ENCODE measurements at places on chromosomes 7 and 10.

DNA sequence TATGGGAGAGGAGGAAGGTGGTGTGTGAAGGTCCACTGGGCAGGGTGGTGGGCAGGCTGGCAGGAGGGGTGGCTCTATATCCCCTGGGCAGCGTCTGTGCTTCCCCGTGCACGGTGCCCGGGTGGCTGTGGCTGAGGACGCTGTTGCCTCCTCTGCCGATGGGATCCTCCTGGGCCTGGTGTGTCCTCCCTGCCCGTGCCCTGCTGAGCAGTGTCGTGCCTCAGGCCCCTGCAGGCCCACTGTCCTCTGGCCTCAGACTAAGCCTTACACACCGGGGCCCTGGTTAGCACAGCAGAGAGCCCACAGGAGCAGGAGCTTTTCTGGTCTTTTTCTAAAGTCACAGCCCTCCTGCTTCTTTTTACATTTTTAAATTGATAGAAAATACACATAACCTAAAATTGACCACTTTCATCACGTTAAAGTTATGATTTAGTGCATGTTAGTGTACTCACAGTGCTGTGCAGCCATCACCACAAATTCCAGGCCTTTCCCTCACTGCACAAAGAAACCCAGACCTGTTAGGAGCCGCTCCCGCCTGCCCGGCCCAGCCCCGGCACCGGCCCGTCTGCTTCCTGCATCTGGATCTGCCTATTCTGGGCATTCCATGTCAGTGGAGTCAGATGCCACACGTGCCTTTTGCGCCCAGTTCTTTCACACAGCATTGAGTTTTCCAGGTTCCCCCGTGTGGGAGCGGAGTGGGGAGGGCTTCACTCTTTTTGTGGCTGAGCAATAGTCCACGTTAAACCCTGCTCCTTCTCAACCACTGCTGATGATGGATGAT, 19.4 kb downstream of the PFKFB3 start:
- no peak for DNase-seq

DNA sequence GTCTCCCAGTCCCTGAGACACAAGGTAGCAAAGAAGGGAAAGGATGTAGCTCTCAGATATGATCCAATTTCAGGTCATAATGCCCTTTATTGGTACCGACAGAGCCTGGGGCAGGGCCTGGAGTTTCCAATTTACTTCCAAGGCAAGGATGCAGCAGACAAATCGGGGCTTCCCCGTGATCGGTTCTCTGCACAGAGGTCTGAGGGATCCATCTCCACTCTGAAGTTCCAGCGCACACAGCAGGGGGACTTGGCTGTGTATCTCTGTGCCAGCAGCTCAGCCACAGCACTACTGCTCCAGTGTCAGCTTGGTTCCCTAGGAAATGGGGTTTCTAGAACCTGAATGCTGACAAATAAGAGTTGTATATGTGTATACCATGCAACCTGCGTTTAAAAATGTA, 74.6 kb upstream of the PRSS58 start:
- no peak for DNase-seq

DNA sequence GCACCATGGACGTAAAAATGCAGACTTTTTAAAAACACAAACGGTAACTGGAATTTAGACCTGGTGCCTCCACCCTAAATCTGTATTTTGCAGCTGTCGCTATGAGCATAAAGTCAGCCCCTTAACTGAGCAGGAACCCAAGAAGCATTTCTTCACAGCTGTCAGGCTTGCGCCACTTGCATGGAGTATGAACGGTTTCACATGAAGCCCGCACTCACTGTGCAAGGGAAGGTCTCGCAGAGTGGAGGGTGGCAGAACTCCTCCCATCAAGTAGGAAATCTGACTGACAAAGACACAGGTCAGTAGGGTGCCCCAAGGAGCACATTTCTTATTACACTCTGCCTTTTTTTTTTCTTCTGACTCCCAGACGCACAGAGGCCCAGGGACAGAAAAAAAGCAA, 58.5 kb downstream of the ELMO1 start:
- DNase-seq, result no peak

DNA sequence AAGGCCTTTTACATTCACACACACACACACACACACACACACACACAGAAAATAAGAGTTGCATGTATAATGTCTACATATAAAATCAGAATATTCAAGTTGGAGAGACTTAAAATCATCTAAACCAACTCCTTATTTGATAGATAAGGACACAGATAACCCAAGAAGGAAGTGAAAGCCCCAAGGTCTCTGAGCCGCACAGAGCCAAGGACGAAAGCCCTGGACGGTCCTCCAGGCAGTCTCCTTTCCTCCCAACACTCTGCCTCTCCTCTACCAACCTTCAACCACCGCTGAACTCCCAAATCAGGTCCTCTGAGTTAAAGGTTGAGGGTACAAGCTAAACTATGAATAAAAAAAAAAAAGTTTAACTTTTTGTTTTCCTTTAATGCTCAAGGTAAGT, 28.2 kb downstream of the UBE2H start:
- no peak for DNase-seq

DNA sequence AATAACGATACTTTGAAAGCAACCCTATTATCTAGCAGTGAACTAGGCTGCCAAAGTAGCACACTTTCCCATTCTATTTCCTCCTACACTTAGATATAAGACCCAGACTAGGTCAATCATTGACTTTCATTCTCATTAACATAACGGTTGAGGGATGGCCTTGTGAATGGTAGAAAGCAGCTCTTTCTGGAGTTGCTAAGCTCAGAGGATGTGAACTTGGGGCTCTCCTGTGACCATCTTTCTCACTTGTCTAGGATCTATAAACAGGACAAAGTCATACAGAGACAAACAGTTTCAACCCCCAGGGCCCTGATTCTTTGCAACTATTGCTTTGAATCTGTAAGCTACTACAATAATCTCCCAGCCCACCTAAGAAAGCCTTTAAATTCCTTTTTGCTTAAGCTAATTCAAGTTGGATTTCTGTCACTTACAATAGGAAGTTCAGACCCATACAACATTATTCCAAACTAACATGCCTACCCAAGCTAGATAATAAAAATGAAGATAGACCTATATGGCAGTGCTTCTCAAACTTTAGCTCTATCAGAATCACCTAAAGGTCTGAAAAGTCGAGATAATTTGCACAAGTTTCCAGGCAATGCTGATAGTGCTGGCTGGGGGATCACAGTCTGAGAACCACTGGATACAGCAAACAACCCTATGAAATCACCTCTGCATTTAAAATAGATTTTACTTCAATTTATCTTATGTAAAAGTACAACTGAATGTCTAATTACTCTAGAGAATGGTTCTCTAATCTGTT, 16.7 kb downstream of the P4HA1 start:
- no peak for DNase-seq

DNA sequence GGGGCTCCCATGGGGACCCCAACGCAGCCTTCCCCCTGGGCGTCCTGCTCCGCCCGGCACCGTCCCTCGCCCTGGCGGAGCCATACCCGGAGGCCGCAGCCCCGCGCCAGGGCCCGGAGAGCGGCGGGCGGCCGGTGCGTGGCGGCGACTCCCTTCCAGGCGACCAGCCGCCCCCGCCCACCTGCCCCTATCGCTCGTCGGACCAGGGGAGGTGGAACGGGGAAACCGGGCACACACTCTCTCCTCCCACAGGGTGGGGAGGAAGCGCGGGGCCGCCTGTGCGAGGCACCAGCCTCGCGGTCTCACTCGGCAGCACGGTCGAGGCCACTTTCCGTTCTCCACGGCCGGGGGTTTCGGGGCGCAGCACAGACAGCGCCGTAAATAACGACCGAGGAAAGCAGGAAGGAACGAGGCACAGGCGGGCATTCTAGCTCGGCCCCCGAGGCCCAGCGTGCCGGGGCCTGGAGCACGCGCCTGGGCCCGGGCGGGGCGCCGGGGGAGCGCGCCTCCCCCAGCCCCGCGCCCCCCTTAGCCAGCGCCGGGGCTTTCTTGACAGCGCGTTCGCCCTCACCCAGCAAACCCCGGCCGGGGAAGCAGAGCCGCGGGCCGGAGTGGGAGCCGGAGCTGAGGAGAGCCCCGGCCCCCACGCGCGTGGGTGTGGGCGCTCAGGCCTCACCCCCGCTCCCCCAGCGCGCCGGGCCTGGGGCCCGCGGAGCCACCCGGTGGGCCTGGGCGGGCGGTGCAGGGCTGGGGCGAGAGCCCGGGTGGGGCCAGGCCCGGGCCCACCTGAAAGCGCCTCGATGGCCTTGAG, 936 bp downstream of the IGF2BP3 start:
- DNase-seq, result no peak

GRCh38 chr10:51029172-51029641, 45.1 kb upstream of the PRKG1 start:
- no peak for DNase-seq

DNA sequence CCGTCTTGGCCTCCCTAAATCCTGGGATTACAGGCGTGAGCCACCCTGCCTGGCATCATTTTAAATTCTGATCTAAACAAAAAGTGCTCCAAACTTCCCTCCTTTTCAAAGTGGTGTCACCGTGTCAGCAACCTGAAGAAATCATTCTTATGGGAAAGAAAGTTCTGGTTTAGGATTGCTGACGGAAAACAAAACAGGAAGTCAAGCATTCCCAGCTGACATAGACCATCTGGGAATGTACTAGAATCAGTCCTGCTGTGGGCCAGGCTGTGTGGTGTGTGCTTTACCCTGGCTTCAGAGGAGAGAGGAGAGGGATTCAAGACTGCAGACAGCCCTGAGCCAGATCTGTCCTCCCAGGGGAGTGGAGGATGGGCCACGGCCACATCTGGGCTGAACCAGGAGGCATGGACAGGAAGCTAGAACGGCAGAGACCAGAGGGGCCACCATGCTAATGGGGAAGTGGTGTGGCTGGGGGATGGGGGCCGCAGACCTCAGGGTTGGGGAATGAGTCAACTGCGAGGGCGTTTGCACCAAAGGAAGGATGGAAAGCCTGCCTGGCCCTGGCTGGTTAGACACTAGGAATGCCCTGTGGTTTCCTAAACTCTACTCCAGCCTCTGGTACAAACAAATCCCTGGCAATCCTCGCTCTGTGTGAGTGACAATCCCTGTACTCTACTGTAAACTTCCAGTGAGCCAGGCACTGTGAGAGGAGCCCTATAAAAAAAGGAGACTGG, 16.7 kb upstream of the CLIP2 start:
- no peak for DNase-seq

DNA sequence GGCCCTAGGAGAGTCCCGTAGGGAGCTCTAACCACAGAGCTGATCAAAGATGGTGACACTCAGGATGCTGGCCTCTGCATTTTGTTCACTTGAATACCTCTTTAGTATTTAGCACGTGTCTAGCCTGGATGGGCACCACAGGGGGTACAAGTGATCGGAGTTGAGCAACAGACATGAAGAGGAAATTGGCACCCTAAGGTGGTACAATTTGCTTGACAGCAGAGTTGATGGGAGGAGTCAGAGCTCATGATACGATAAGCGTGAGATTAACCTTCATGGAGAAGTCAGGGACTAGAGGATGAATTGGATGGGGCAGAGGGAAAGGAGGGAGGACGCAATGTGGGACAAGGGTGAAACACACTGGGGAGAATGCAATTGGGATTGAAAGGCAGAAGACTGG, 9.9 kb upstream of the ZNF212 start:
- no peak for DNase-seq

DNA sequence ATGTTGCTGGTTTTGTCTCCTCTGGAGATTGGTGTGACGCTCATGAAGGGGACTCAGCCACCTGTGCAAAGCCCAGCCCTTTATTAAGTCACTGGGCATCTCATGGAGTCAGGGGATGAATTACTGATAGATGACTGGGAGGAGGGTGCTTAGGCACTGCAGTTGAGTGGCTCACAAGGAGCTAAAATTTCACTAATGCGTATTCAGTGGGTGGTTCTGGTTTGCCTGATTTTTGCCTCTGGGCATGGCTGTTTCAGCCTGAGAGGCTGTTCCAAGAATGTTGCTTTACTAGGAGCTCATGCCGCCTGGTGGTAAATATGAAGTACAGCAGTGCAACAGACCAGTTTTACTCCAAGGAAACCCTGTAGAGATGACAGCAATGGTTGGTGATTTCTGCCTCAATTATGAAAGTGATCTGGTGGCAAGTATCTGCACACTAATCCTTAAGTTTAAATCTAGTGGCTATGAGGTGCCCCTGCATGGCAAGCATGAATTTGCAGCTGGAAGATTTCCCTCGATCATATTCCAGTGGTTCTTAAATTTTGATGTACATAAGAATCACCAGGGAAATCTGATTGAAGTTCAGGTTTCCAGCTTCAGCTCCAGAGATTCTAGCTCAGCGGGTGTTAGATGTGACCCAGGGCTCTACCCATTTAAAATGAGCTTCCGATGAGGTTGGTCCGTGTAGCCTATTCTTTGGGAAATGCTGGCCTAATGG, 19.9 kb downstream of the ACTA2 start:
- DNase-seq, result peak; percentile 12

- DNase-seq, result no peak
These were observed 4.7 kb downstream of the TMEM236 start for GRCh38 chr10:17756557-17757217.

DNA sequence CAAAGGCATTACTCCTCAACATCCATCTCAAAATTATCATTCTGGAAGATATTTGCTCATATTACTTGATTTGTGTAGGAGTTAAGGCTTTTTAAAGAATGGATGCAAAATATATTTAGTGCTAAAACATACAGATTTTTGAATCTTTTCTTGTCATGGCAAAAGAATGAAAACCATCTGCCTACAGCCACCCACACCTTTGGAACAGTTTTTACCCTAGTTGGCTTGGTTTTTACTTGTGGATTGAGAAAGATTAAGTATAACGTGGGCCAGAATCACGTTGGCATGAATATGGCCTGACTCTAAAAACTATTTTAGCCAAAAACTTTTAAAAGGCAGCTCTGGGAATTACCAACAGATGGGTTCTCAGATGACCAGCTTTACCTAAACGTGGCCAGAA, 128.2 kb downstream of the SPAG6 start:
- no peak for DNase-seq

DNA sequence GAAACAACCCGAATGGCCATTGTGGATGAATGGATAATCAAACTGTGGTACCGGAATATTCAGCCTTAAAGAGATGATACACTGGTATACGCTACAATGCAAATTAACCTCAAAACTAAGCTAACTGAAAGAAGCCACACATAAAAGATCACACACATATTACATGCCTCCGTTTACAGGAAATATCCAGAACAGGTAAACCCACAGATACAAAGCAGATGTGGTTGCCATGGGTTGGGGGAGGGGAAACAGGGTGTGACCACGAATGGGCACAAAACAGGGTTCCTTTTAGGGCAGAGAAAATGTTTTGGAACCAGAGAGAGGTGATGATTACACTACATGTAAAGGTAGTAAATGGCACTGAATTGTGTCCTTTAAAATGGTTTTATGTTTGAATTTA, 16.6 kb downstream of the ESYT2 start:
- DNase-seq, result peak; percentile 69

GRCh38 chr7:104973227-104973626, 40.8 kb upstream of the KMT2E start:
- no peak for DNase-seq

GRCh38 chr7:86928308-86928707, 131.1 kb downstream of the ELAPOR2 start:
- no peak for DNase-seq

GRCh38 chr7:96236198-96237039, 85.5 kb downstream of the SLC25A13 start:
- no peak for DNase-seq

GRCh38 chr7:135349746-135350145, 116.1 kb downstream of the STRA8 start:
- DNase-seq, result no peak

All from T follicular helper cell (primary cell).